Neural crest cell (in vitro differentiated cells): ENCODE measurements at places on chromosomes 6 and 20. TPM values are rescaled to one million over a fixed set of nuclear protein-coding genes. Genes with fewer than 3 reads are reported as not detected.

The MUC21 gene
- not detected in 2 replicates for total RNA-seq

The SLC22A1 gene
- 1.7 and 2.1 TPM in 2 replicates for total RNA-seq

The HAO1 gene
- not detected in 2 replicates for total RNA-seq

The NKX2-2 gene
- total RNA-seq: not detected in 2 replicates

The SGK2 gene
- 1.0 and 1.6 TPM in 2 replicates for total RNA-seq

The TCP11 gene
- total RNA-seq: not detected in 2 replicates

The ZNF311 gene
- total RNA-seq: 1.2 and 1.3 TPM in 2 replicates

The ASIP gene
- total RNA-seq: not detected in 2 replicates

The THBS2 gene
- total RNA-seq: 0.39 and 1.3 TPM in 2 replicates

The TREM1 gene
- not detected in 2 replicates for total RNA-seq

The C6orf141 gene
- 0.89 and 1.0 TPM in 2 replicates for total RNA-seq
